ENCODE measurements at places on chromosomes 4 and X.

DNA sequence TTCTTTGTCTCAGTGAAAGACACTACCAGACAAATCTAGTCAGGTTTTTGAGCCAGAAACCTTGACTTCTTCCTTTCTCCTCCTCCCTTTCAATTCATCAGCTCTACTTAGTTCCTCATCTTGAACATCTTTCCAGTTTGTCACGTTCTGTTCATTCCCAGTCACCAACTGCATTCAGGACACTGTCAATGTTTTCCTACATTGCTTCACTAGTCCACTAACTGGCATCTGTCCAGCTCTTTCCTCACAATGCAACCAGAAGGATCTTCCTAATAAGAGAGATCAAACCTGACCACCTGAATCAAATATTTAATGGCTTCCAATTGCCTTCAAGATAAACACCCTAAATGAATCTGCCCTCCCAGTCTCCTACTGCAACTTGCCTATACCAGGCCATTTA is 52.5 kb downstream of the SYNPO2 start:
- DNase-seq: no peak

GRCh38 chr4:1195109-1195671 is 22.8 kb upstream of the SPON2 start:
- no peak for DNase-seq

DNA sequence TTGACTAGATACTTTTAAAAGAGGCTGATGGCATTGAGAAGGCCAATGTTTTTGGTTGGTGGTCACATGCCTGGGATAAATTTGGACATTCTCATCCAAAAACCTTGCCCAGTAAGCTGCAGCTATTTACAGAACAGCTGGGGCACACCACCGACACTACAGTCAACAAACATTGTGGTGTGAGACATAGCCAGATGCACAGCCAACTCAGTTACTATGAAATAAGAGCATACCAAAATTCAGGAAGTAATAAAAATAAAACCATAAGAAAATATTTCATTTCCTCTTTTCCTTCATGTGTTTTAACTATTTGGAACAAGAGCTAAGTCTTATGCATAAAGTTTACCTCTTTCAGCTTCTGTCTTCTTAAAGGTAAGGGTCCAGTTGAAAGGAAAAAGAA is 8.8 kb downstream of the PPM1K start:
- no peak for DNase-seq

DNA sequence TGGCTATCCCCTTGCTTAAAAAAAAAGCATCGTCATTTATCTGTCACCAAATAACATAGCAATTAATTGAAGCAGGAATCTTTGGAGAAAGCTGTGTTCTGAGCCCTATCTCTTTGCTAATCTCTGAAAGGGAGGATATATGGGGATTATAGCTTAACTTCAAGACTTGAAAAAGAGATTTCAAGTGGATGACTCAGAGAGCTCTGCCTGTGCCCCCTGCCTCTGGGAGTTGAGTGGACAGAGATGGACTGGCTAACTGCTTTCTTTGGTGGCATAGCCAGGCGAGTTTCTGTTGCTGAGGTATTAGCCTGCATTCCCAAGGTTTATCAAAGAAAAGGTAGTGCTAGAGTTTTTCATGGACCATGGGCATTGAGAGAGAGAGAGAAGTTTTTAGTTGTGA is 91.6 kb downstream of the DDIT4L start:
- DNase-seq: no peak

GRCh38 chr4:124867536-124867935 is 155.0 kb upstream of the ANKRD50 start:
- no peak for DNase-seq

DNA sequence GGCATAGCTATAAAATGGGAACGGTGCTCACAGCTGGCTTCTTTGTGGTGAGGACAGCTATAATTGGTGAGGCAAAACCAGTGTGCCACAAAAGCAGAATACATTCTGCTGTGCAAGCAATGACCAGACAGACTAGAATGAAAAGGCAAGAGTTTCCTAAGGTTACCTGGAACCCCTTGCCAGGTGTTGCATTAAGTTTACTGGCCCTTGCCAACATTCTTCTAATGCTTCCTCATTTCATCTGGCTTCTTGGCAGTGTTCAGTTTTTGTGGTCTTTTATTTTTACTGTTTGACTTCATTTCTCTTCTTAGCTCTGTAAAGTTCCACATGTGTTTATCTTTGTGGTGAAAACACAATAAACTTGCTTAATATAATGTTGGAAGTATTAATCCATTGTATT is 131.4 kb downstream of the PTTG2 start:
- no peak for DNase-seq

GRCh38 chr4:73978886-73979285 is 2.9 kb downstream of the PF4 start:
- DNase-seq: no peak

DNA sequence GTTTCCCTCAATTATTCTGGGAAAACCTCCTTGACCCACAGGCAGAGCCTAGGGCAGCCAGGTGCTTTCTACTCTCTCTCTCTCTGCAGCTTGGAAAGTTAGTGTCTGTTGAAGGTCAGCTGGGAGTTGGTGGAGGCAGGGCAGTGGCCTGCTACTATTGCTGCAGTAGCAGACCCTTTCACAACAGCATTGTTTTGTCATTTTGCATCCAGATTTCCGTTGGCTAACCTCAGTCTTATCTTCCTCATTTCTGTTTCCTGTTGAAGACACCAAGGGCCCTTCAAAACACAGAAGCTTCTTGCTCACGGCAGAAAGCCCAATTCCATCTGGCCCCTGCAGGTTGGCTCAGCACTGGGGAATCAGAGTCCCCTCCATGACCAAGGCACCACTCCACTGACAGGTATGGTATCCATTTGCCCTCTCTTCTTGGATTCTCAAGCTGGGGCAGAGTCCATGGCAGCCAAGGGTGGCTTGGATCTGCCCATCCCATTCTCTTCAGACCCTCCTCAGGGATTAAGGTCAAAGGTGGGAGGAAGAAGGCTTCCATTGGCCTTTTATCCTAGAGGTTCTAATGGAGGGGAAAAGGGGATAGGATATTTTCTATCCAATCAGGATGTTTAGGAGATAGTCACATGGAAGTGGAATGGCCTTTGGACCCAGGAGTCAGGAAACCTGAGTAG is 24.6 kb downstream of the VSIG4 start:
- no peak for DNase-seq

DNA sequence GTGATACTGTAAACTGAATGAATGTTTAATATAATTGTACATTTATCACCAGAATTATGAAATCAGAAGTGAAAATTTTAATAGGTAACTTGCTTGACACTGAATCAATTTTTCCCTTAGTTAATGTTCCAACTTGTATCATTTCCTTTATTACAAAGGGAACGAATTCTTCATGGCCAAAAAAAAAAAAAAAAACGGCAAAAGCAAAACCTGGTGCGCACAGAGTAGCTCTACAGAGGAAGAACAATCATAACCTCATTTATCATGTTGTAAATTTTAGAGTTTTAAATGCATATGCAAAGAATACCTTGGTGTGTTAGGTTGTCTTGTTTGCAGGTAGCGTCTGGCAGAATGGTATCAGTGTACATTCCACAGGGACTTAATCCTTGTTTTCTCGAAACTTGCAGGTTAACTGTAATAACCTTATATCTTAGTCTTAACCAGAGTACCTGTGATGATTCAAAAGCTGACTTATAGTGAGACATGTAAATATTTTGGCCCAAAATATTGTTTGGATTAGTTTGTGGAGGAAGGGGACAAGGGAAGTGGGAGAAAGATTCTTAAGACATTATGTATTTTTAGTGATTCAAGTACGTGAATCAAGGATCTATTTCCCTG is 70.0 kb downstream of the NPNT start:
- no peak for DNase-seq

GRCh38 chr4:26464420-26465095 is 25.7 kb downstream of the CCKAR start:
- DNase-seq: no peak

DNA sequence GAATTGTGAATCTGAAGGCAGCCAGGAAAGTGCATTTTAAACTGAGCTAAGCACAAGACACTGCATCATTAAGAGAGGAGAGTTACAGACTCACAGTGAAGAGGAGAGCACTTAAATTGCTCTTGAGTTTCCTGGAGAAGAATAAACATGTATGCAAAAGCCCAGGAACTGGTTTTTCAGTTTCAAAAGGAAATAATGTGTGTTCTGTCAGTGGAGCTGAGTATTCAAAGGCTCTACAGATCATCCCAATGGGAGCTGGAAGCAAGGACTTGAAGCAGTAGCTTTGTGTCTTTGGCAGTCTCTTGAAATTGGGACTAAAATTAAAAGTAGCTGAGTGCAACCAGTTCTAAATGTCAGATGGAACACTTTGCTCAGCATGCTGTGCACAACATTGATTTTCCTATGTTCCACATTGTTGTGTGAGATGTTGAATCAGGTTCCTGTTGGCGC is 147.5 kb upstream of the ANK2 start:
- no peak for DNase-seq

GRCh38 chr4:20044502-20044911 is 207.2 kb upstream of the SLIT2 start:
- DNase-seq: no peak

- DNase-seq: no peak
Observed at GRCh38 chrX:23727206-23727605, 15.9 kb downstream of the ACOT9 start.

- DNase-seq: no peak
Observed at GRCh38 chr4:128658214-128658631, 151.3 kb upstream of the JADE1 start.

- DNase-seq: no peak
Observed at GRCh38 chr4:104524591-104524990, 29.9 kb upstream of the CXXC4 start.

GRCh38 chrX:103688946-103689345 is 2.4 kb upstream of the MORF4L2 start:
- peak; percentile 25 for DNase-seq

DNA sequence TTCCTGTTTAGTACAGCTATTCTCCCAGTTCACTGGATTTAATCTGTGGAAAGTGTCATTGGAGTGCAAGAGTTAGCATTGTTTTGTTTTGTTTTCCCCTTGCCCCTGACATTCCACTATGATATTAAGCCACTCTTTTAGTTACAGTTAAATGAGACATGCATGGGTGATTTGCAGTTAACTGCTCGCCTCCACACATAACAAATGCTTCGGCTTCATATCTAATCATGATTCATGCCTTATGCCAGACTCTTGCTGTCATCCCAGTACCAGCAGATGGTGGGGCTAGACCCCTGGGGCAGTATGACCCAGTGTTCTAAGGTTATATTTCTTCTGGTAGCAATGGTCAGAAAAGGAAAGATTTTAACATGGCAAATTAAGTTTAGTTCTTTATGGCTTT is 80.1 kb downstream of the RAP1GDS1 start:
- peak; percentile 71 for DNase-seq

- no peak for DNase-seq
Observed at GRCh38 chrX:150767475-150768131, 74.4 kb downstream of the MTMR1 start.

- no peak for DNase-seq
Observed at GRCh38 chr4:73718375-73719373, 21.7 kb upstream of the CXCL8 start.

DNA sequence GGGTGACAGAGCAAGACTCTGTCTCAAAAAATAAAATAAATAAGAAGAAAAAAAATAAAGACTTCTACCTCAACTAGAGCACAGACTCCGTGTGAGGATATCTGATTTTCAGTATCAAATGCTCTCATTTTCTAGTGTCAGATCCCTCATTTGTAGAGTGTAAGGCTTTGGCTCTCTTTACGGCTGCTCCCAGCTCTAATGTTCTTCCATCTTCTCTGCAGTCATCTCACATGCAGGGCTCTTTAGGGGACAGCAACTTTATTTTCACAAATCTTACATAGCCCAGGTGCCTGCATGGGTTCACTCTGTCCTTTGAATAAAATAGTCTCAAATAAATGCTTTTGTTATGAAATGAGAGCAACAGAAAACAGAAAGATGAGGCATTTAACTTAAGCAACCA is 19.2 kb upstream of the RHOH start:
- DNase-seq: no peak

- DNase-seq: no peak
Observed at GRCh38 chr4:116016201-116016600, 902.8 kb upstream of the NDST4 start.

- no peak for DNase-seq
Observed at GRCh38 chr4:1317177-1318045, 27.7 kb downstream of the MAEA start.

GRCh38 chrX:69055193-69055592 is 110.1 kb downstream of the PJA1 start:
- no peak for DNase-seq

- DNase-seq: no peak
Observed at GRCh38 chr4:2259036-2259540, 2.8 kb downstream of the MXD4 start.

GRCh38 chr4:139740121-139740520 is 74.5 kb downstream of the MGST2 start:
- DNase-seq: no peak

GRCh38 chrX:38081909-38082308 is 75.6 kb downstream of the SYTL5 start:
- DNase-seq: no peak

- DNase-seq: no peak
Observed at GRCh38 chr4:159416073-159416472, 313.2 kb downstream of the RAPGEF2 start.

DNA sequence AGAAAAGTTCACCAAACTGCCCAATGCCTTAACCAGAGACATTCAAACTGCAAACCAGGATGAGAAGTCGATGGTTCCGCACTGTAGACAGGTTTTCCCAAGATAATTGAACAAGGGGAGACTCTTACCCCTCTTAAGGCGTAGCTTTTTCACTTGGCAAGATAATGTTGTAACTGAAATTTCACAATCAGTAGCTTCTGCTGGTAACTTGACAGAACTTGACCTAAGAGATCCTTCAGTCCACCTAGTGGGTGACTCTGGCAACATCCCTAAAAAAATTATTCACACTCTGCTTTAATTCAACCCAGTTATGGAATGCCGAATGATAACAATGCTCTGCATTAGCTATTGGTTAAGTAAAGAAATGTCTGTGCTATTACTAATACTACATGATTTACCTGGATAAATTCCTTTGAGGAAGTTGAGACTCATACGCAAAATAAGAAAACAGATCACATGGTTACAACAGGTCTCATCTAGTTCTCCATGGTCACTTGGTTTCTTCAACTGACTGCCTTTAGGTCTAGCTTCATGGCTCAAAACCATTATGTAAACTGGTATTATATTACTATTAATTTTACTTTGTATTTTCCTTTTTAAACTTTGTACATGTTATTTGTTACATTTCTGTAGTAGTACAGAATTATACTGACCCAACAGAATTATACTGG is 9.1 kb downstream of the ELF2 start:
- no peak for DNase-seq

GRCh38 chrX:88584283-88584682 is 162.7 kb upstream of the CPXCR1 start:
- no peak for DNase-seq
